ENCODE measurements at places on chromosomes 6 and 20.

DNA sequence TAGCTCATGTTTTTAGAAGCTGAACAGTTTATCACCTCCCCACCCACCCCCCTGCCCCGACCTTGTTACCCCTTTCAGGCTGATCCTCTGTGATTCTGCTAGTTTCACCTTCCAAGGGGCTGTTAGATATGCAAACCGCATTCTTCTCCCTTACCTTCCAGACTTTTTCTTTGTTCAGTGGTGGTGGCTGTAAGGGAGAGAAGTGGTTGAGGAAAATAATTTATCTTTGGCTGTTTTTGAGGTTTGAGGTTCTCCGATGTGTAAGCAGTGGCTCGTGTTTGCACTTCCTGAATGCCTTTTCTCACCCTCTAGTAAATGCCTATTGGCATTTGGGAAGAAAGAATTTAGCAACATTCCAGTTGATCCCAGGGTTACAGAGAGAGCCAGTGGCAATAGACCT is 69.4 kb upstream of the KCNG1 start:
- no peak for DNase-seq

GRCh38 chr6:35264550-35265274 is 5.2 kb downstream of the ZNF76 start:
- DNase-seq: no peak

DNA sequence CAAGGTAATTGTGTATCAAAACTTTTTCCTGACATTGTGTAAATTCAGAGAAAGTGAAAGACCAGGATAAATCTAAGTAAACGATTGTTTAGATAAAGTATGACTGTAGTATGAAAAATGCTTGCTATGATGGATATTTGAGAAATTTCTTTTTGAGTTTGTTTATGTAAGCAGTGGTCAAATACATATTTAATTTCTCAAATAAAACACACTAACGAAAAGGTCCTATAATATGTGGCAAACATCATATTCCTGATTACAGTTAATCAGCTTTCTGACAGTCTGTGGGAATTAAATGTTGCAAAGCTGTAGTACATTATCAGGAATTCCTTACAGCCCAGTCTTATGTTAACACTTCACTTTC is 636.9 kb downstream of the MMUT start:
- no peak for DNase-seq

DNA sequence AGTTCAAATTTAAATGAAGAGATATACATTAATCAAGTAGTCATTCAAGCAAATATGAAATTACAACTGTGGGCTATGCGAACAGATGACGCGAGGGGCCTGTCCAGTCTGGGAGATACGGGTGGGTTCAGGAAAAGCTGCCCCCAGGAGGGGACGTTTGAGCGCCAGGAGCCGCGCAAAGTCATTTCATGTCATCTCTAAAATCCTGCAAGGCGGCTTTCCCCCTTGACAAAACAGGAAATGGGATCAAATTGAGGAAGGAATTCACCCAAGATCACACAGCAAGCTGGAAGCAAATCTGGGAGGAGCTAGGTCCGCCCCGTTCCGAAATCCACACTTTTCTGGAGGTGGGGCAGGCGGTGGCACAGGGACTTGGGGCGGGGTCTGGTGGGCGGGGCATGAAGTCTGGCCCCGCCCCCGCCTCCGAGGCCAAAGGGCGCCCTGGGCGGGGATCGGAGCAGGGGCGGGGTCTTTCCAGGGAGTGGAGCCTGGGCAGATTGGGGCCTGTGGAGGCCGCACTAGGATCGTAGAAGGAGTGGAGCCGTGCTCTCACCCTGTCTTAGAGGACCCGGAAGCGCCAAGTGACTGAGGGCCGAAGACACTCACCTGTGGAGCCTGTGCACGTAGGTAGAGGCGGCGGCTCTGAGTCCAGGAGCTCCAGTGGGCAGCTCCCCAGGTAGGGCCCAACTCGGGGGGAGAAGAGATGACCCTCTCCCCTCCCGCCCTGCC is at the start of gene LPIN3:
Gene LPIN3 (plus strand): TSS at position 495 of the 729 bp plus-strand sequence. CDS start 4,983 bp downstream, outside the sequence.
- peak; percentile 90 for DNase-seq

DNA sequence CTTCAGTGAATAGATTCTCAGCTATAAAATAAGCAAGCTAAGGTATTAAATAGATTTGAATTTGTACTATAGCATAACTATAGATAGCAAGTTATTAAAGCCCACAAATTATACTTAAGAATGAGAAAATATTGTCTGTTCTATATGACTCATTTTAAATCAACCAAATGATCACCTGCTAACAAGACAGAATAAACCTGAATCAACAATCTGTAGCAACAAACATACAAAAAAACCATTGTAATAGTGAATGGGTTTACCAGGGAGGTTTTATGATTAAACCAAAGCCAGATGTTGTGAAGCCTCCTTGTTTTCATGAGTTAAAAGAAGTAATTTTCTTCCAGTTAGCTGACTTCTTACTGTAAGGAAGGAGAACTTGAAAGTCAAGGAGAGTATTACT is 71.9 kb upstream of the HTR1B start:
- DNase-seq: no peak

Measured in prostate gland (tissue), 2 donors.